ENCODE measurements at places on chromosomes 5 and 9.
A peak's percentile ranks its signal among the peaks of the same experiment; 100 is the strongest.

- no peak for DNase-seq
Measured at GRCh38 chr5:124285071-124285470, 461.4 kb downstream of the ZNF608 start.

DNA sequence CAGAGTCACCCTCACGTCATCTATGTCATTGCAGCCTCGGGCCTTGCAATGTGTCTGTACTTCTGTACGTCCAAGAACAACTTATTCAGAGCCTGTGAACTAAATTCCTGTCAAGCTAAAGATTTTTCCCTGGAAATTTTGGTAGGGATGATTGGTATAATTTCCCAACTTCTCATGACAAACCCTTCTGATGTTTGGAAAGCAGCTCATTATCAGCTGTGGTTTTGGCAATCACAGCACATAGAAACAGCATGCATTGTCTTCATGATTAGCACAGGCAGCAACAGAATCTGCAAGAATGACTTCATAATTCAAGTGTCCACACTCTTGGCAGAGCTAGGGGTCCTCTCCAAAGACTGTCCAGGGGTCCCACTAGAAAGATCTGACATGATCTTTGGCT lies 49.5 kb downstream of the APBA1 start:
- DNase-seq: no peak

GRCh38 chr5:133613184-133613583 lies 843 bp upstream of the FSTL4 start:
- DNase-seq: no peak

DNA sequence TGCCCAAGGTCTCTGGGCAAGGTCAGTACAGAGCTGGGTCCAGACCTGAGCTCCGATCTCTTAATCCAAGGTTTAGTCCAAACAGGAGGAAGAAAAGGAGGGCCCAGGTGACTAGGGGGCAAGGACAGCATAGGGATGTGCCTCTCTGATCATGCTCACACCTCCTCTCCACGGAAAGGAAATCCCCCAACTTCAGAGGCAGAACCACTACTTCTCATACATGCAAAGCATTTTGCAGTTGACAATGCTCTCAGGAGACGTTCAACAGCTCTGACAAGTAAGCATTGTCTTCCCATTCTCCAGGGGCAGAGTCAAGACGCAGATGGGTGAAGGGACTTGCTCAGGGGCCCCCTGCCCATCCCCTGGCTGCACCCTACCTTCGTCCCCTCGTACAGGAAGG lies 8.7 kb upstream of the CORO2A start:
- DNase-seq: no peak

DNA sequence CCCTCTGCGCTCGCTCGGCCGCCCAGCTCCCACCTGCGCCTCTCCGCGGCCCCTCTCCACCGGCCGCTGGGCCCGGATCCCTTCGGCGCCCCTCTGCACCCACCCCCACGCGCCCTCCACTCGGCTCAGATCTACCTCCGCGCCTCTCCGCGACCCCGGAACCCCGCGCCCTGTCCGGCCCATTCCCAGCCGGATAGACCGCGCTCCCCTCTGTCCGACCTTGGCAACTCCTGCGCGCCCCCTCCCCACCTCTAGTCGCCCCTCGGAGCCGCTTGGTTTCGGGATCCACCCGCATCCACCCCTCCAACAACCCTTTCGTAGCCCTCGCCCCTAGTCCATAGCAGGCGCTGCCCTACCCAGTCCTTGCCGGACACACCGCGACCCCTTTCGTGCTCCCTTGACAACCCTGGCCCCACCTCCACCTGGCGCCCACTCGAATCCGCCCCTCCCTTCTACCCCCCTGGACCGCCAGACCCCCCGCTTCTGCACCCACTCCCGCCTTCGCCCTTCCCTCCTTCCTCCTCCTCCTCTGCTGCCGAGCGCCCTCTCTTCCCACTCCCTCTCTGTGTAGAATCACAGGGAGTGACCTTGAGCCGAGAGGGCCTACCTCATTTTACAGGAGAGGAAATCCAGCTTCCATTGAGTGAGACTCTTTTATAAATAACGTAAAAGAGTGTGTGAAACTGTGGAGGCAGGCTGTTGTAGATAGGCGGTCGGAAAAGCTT lies 525 bp upstream of the AK3 start:
- DNase-seq: no peak

DNA sequence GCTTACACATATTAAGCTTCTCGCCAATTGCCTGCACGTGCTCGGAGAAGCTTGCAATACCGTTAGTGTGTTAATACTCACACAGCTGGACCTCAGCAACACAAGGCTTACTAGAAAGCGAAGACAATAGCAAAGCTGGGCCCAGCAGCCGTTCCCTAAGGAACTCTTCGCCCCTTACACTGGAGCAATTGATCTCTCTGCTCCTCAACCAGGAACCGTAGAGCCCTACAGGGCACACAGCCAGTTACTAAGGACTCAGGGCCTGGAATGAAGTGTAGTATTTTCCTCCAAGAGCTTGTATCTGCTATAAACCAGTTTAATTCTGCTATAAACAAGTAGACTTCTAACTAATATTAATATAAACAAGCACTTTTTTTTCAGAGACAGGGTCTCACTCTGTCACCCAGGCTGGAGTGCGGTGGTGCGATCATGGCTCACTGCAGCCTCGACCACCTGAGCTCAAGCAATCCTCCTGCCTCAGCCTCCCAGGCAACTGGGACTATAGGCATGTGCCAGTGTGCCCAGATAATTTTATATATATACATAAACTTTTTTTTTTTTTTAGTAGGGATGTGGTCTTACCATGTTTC lies 67.0 kb upstream of the SIMC1 start:
- no peak for DNase-seq

GRCh38 chr9:74630228-74630627 lies 133.1 kb downstream of the RORB start:
- no peak for DNase-seq

DNA sequence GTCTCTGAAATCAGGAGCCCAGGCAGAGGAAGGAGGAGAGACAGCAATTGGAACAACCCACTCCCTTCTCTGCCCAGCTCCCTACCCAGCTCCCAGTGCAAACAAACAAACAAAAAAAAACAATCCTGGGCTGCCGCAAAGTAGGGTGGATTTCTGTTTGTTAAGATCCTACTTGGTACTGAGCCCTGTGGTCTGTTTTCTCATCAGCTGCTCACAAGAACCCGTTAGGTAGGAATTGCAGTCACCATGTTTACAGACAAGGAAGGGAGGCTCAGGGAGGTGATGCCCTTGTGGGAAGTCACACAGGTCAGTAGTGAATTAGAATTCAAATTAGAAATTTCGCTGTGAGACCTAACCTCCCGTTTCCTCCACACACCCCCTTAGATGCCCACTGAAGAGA lies 128.8 kb upstream of the RAD23B start:
- DNase-seq: no peak

DNA sequence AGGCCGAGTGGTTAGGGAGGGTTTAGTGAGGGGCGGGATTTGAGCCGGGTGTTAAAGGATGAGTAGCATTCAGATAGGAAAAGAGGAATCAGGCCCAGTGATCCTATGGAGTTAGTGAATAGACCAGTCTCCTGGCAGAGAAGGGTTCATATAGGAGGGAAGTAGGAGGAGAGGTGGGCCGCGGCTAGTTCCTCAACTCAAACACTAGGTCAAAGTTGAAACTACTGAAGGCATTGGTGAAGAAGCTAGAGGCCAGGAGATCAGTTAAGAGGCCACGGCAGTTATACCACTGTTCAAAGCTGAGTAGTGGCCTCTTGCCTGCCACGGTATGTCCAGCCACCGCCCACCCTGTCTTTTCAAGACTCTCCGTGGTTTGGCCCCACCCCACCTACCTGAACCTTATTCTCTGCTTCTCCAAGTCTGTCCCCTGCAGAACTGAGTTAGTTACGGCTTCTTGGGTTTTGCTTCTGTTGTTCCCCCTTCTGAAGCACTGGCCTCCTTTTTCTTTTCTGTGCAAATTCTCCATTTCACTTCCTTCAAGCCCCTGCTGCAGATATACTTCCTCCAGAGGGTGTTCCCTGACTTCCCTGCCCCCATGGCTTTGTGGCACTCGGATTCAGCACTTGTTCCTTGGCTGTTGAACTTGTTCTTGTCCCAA lies 1.8 kb downstream of the ZBTB34 start:
- no peak for DNase-seq

GRCh38 chr9:91580136-91580535 lies 156.5 kb upstream of the NFIL3 start:
- DNase-seq: no peak

DNA sequence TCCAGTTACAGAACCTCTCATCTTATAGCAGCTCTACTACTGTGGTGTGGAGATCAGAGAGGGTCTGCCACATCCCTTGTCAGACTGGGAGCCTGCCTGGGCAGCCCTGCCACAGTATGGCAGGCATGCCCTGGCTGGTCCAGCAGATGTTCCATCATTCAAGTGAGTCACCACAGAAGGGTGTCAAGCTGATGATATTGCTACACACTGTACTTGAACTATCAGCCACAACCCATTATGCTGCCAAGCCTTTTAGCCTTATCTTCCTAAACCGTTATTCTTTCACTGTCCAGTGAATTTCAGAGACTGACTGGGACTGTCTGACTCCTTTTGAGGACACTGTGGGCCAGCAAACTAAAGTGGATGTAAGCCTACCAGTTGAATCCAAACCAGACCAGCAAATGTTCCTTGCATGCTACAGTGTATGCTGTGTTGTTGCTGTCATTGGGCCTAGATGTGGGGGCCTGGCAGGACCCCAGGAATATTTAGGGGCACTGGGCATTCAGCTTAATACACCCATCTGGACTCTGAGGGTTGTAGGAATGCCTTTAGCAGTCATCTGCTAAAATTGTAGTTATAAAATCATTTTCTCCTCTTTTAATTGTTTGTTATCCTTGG lies 202.6 kb downstream of the NR3C1 start:
- DNase-seq: no peak

DNA sequence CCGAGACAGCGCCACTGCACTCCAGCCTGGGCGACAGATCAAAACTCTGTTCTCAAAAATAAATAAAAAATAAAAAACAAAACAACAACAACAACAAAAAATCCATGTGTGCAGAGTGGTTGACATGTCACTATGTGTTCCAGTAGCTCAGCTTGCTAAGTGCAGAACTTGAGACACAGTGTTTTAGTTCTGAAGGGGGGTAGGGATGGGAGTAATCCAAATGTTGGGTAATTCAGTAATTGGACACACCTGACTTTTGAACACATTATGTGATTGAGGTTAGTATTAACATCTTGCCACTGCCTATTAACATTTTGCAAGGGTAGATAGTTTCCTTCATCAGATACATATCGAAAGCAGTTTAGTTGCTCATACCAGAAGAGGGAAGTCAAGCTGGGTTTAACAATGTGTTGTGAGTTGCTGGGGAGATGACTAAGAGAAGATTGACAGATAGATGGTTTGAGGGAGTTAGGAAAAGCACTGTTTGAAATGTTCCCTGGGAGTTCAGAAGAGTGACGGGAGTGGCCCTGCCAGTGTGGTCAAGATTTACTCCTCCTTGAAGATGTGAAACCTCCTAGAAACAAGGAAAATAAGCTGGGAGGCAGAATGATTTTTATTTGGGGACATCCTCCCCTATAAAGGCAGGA lies 928 bp downstream of the HACD4 start:
- peak; percentile 86 for DNase-seq

DNA sequence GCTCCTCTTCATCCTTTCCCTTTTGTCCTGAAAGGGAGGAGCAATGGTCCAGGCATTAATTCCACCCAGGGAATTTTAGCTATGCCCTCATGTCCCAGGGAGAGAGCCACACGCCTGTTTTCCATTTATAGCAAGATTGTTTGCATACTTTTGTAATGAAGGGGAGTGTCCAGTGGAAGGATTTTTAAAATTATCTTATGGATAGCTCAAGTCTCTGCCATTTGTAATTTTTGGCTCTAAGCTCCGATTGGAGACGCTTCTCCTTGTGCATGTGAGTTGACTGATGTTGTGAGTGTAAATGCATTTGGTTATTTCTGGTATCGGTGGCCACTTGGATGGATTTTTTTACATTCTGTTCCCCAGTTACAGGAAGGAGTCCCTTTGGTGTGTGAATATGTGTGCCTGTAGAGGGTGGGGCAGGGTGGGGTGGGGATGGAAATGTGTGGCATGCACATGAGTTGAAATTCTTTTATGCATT lies 7.2 kb upstream of the RPL26L1 start:
- DNase-seq: no peak

- no peak for DNase-seq
Measured at GRCh38 chr5:179232091-179232735, 113.0 kb downstream of the ADAMTS2 start.

- DNase-seq: no peak
Measured at GRCh38 chr5:168844016-168844921, 265.1 kb upstream of the PANK3 start.

- DNase-seq: no peak
Measured at GRCh38 chr5:174172566-174172965, 127.1 kb downstream of the NSG2 start.

All from bone marrow (tissue), 2 donors.